Suprapubic skin (tissue), 4 donors: ENCODE measurements at places on chromosomes 1 and 21. TPM values are rescaled to one million over a fixed set of nuclear protein-coding genes. Genes with fewer than 3 reads are reported as not detected.

Gene TSSK3
- 0.86 TPM for total RNA-seq

Gene VPS45
- total RNA-seq: 67.4 TPM

Gene HCRTR1
- not detected for total RNA-seq

Gene CELA3A
- not detected for total RNA-seq

Gene PTPN14
- total RNA-seq: 67.9 TPM

Gene AIRE
- total RNA-seq: not detected

Gene CCDC24
- total RNA-seq: 4.6 TPM

Gene ARHGEF10L
- 65.0 TPM for total RNA-seq

Gene TFF3
- total RNA-seq: not detected

Gene ZFP69
- 2.7 TPM for total RNA-seq

Gene DENND2C
- total RNA-seq: 60.9 TPM

Gene RIIAD1
- total RNA-seq: not detected

Gene ANGPTL1
- 23.4 TPM for total RNA-seq

Gene REN
- total RNA-seq: not detected

Gene UCK2
- total RNA-seq: 46.0 TPM

Gene ZCCHC17
- total RNA-seq: 26.3 TPM

Gene TRABD2B
- 0.83 TPM for total RNA-seq

Gene MAP3K21
- 7.2 TPM for total RNA-seq

Gene TBX15
- 3.7 TPM for total RNA-seq

Gene PGBD5
- total RNA-seq: 1.4 TPM

Gene C1orf185
- total RNA-seq: not detected

Gene RNF207
- total RNA-seq: 9.3 TPM

Gene HMGN2
- total RNA-seq: 166 TPM

Gene AQP10
- total RNA-seq: 0.26 TPM

Gene KAZN
- 37.5 TPM for total RNA-seq

Gene LCE2B
- total RNA-seq: 756 TPM

Gene TMOD4
- total RNA-seq: not detected

Gene CREG1
- total RNA-seq: 159 TPM

Gene CNIH3
- 0.62 TPM for total RNA-seq

Gene CCDC185
- not detected for total RNA-seq

Gene PCSK9
- 0.38 TPM for total RNA-seq

Gene MYOM3
- total RNA-seq: 2.3 TPM

Gene LCE3E
- 7.4 TPM for total RNA-seq

Gene C1orf226
- total RNA-seq: 14.0 TPM

Gene CNKSR1
- total RNA-seq: 45.6 TPM

Gene SPRR4
- 18.8 TPM for total RNA-seq

Gene ANGPTL7
- 18.6 TPM for total RNA-seq

Gene OR6F1
- not detected for total RNA-seq

Gene MIXL1
- total RNA-seq: not detected

Gene SPRR3
- total RNA-seq: not detected

Gene TMPRSS3
- total RNA-seq: not detected

Gene COL11A1
- 1.8 TPM for total RNA-seq
